NCI-H1436 (cell line): ENCODE measurements at places on chromosomes 3 and 15.
A peak's percentile ranks its signal among the peaks of the same experiment; 100 is the strongest.

DNA sequence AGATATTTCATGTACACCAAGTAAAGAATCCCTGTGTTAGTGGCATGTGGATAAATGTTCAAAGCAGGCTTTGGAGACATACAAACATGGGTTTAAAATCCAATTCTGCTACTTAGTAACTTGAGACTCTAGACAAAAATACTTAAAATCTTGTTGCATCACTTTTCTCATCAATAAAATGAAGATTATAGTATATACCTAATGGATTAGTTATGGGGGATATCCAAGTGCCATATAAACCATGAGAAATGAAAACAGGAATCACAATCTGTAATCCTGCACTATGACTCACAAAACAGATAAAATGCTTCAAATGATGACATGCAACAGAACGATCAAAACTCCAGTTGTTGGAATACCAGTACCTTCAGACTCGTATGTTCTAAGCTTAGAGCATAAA, 496.0 kb upstream of the RGMA start:
- no peak for DNase-seq

DNA sequence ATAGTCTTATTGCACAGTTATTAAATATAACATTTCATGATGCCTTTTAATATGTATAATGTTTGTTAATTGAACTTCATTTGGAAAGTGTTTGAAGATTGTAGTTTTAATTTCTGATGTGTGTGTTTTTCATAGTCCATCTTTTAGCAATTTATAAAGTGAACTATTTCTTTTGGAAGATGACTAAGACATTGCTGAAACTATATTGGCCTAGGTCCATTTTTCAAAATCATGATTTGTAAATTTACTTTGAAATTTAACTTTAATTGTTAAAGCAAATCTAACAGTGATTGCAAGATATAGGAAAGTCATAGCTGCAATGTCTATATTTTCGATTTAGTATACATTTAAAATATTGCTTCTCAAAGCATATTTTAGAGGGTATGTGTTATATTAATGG, 30.8 kb downstream of the MCTP2 start:
- no peak for DNase-seq

- DNase-seq, result no peak
Observed at GRCh38 chr3:136396916-136397315, 146.8 kb downstream of the PCCB start.

DNA sequence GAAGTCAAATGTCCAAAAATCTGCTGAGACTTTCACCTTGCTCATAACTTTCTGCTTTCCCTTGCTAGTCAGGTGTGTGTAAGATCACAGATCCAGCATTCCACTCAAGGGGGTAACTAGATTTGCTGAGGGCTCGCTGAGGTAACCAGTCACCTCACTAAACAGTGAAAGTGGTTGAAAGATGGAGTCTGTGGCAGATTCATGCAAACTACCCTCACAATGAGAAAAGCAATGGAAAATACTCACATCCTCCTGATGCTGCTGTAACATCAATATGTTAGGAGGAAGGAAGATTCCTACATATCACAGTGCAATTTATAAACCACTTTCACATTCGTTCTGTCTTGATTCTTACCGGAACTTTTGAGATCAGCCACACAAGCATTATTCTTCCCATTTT, 174.3 kb upstream of the BCL6 start:
- DNase-seq, result no peak

GRCh38 chr15:37678124-37678523, 256.3 kb upstream of the TMCO5A start:
- no peak for DNase-seq

DNA sequence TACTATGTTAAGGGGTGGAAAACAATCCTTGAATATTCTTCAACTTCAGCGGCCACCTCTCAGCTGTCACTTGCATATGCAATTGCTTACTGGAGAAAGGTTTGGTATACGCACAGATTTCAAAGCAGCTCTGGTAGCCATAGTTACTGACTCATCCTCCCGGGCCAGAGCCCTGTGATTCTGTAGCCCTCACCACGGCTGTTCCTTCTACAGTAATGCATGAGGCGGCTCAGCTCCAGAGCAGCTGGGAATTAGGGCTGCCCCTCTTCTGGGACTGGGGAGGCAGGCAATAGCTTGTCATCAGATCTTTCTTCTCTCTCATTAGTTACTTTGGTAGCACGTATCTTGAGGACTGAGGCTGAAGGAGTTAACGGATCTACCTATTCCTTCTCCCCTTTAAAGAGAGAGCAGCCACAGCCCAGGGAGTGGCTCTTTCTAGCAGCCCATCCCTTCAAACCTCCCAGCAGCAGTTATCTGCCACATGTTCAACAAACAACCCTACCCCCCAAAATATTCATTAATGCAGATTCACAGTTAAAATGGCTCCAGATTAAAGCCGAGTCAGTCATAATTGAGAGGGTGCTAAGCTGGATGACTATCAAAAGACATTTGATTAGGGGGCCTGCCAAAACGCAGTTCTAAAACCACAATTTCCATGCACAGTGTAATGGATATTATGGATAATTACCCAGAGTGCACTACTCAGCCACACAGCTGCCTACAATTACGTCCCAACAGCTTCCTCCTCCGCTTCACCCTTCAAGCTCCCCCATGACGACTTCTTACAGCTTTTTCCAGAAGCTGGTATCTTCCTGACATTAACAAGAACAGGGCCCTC, 54.7 kb downstream of the ETV5 start:
- peak; percentile 83 for DNase-seq

DNA sequence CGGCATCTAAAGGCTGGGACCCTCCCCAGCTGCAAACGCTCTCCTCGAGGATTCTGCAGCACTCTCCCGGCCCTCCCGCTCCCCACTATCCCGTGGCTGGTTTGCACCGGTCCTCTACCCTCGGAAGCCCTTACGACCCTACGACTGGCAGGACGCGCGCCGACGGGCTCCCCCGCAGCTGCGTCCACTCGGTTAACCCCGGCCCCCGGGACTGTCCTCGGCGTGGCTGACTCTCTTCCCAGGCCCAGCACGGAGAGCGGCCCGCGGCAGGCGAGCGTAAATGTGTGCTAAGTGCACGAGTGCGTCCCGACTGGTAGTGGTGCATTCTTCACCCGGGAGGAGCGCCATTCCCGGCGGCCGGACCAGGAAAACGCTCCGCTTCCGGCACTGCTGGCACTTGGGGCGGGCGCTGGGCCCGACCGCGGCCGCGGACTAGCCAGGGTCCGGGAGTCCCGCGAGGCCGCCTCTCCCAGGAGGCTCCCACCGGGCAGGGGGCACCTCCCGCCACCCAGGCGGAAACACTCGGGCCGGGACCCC, 508 bp downstream of the GORASP1 start:
- DNase-seq, result no peak

DNA sequence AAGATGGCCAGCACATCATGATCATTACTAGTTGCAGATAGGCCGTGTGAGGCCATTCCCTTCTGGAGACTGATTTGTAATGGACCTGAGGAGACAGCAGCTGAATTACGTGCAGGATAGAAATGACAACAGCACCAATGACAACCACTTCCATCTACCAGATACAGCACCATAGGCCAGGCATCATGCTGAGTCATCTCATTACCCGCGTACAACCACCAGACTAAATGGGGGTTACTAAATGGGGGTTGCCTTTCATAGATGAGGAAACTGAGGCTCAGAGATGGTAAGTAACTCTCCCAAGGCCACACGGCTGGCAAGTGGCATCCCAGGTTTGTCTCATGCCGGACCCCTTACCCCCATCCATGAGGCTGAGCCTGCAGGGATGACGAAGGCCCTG, 32.8 kb upstream of the FAM107A start:
- DNase-seq, result no peak

- DNase-seq, result no peak
Observed at GRCh38 chr3:23239211-23240068, 36.3 kb downstream of the UBE2E2 start.

- DNase-seq, result no peak
Observed at GRCh38 chr3:59460068-59460467, 410.2 kb upstream of the CFAP20DC start.

DNA sequence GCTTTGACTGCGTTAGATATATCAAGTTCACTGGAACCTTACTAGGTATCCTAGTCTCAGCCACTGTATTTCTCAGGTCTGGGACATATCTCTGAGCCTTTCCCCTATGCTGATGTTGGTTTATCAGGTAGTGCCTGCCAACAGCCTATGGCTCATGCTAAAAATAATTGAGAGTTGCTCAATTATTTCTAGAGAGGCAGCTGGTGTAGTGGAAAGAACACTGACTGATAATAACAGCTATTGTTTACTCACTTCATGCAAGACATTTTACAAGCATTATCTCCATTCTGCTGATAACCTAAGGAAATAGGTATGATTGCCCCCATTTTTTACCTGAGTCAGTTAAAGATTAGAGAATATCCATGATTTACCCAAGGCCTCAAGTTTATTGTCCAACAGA, 231.4 kb downstream of the LRRN1 start:
- no peak for DNase-seq

GRCh38 chr3:142993958-142994442, 7.4 kb upstream of the U2SURP start:
- peak; percentile 70 for DNase-seq

- no peak for DNase-seq
Observed at GRCh38 chr15:40105517-40106202, 3.0 kb downstream of the BMF start.
